Brain microvascular endothelial cell (primary cell): ENCODE measurements at places on chromosomes 7 and 10.
A peak's percentile ranks its signal among the peaks of the same experiment; 100 is the strongest.

DNA sequence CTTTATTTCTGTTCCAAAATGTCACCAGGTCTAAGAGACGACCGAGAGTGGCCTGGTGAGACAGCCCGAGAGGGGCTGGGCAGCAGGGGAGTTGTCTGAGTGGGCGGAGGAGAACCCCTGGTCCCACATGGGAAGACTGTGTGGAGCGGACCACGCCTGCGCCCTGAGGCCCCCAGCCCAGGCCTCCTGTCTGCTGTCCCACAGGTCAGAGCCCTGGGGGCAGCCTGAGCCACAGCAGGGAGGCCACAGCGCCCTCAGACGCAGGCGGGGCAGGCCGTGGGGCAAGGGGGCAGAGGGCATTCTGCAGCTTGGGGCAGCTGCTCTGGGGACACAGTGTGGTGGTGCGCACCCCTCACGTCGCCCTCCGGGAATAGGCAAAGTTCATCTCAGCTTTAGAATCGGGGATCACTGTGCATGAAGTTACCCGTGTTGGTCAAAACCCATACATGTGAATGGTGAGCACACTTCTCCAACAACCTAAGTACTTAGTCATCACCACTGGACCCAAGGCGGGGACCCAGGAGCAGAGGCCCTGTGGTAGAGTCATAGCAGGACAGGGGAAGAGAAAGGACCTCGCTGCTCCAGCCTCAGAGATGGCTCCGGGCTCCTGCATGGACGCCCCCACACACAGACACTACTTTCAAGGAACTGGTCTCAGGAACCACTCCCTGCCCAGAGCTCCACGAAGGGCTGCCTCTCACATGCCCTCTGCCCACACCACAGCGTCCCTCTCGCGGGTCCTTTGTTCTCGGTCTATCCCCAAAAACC is 214.7 kb downstream of the ELFN1 start:
- no peak for DNase-seq

DNA sequence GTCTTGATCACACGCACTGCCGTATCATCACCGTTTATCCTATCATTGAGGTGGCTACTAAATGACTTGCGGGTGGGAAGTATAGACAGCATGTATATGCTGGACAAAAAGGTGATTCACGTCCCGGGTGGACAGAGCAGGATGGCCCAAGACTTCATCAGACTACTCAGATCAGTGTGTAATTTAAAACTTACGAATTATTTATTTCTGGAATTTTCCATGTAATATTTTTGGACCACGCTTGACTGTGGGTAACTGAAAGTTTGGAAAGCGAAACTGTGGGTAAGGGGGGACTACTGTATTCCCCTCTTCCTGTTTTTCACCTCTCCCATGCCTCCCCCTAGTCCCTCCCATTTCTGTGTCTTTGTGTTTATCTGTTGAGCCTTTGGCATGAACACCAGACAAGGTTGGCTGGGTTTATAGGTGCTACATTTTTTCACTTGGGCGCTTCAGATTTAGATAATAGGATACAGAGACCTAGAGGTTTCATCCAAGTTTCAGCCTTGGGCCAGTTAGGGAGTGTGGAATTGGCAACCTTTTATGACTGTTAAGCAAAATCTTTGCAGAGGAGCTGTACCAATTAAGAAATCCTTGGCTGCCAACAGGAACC is 55.8 kb downstream of the RBM20 start:
- DNase-seq: no peak

GRCh38 chr10:93462371-93462770 is 19.8 kb downstream of the MYOF start:
- DNase-seq: no peak

DNA sequence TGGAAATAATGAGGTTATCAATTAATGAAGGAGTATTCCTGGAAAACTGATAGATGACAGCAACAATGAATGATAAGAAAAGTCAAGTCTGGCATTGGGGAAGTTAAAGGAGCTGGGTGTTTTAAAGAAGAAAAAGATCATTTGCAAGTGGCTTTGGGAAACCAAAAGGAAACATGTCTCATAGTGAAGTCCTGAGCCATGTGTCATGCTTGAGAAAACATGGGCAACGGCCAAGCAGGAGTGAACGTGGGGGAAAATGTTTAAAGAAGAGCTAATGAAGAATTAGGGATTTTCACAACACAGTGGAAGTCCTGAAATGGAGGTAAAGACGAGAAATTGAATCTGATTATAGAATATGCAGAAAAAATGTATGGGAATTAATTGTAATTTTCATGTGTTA is 1383.2 kb upstream of the CELF2 start:
- DNase-seq: peak; percentile 78

DNA sequence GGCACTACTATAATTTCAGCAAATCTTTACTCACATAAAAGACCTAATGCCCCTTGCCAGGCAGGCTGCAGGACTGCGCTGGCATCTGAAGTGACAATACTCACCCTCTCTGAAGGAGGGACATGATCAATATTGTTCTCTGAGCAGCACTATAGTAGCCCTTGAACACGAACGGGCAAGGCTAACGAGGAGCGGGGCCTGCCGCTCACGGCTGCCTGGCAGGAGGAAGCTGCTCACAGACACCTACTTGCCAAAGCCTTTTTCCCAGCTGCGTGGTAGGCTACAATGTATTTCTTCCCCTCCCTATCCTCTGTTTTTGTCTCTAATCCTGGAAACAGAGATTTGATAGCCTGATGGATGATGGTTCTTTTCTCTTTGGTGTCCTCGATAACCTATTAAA is 19.9 kb downstream of the PUS7 start:
- DNase-seq: no peak

DNA sequence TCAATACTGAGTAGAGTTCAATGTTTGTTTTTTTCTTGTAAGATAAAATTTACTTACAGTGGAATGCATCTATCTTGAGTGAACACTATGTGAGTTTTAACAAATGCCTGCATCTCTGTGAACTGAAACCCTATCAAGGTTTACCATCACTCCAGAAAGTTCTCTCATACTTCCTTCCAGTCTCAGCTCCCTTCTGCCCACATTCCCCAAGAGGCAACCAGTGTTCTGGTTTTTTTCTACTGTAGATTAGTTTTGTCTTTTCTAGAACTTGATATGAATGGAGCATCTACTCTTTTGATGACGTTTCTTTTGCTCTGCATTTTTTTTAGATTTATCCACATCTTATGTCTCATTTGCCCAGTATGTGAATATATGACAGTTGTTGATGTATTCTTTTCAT is 17.1 kb downstream of the WIPI2 start:
- no peak for DNase-seq

- DNase-seq: no peak
Measured at GRCh38 chr10:87579563-87579962, 74.9 kb downstream of the MINPP1 start.

GRCh38 chr7:68173513-68173912 is 1176.9 kb downstream of the TYW1 start:
- no peak for DNase-seq

- DNase-seq: no peak
Measured at GRCh38 chr7:46174196-46174580, 253.1 kb upstream of the IGFBP3 start.

- peak; percentile 12 for DNase-seq
Measured at GRCh38 chr7:117401293-117402002, 25.8 kb downstream of the ASZ1 start.

- DNase-seq: no peak
Measured at GRCh38 chr7:157413881-157414701, 77.3 kb downstream of the DNAJB6 start.

DNA sequence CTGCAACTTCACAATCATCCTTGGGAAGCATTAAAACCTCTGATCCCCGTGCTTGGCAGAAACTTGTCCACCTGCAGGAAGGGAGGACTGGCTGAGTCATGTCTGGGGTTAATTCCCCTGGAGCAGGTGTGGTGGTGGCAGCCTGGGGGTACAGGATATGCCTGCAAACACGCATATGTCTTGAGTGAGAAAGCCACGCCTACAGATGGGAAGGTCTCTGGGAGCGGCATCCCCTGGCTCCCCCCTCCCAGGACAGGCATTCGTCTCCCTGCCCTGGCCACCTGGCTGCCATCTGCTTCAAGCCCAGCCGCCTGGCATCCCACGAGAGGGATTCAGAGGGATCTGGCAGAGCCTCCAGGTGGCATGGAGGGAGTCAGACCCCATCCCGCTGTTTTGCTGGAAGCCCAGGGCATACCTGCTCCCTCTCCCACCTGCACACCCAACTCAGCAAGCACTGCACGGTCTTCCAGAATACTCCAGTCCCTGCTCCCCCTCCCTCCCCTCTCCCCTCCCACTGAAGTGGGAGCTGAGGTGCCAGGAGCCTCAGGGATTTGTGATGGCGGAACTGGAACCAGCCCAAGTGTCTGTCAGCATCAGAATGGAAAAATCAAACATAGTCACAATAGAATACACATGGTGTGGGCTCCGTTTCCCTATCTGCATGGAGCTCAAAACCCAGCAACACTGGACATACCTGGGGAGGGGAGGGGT is 61.0 kb downstream of the CAMK2B start:
- no peak for DNase-seq

GRCh38 chr7:123472327-123472726 is 62.1 kb downstream of the IQUB start:
- no peak for DNase-seq

DNA sequence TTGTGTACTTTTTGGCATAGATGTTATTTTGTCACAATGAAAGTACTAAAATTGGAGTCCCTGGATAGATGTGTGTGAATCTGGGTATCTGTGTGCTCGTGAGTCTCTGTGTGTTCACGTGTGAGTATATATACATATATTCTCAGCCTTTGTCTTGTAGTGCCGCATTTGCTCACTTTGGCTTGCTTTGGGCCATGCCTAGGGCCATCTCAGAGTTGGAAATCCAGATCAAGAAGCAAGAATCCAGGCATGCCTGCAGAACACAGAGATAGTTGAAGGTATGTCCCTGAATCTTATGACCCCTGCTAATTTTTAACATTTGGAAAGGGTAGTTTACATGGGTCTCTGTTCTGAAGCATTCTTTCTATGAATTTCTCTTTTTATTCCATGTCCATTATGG is 208.7 kb downstream of the PHTF2 start:
- DNase-seq: no peak

GRCh38 chr10:61992671-61993668 is 91.5 kb downstream of the ARID5B start:
- peak; percentile 83 for DNase-seq

GRCh38 chr7:24417526-24418120 is 133.6 kb downstream of the NPY start:
- no peak for DNase-seq

DNA sequence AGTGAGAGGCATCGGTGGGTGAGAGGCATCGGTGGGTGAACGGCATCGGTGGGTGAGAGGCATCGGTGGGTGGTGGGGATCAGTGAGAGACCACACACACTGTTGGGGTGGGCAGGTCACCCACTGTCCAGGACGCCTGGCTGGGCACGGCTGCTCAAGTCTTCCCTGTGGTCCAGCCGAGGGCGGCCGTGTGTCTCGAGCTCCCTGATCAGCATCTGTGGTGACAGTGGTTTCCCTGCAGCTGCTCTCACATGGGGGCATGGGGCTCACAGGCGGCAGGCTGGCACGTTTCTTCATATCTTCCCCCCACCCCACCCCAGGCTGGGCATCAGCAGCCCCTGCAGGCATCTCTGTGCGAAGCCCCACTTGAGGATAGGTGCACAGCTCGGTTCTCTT is 78.2 kb downstream of the NKX6-2 start:
- no peak for DNase-seq

GRCh38 chr7:7868572-7868899 is 100.1 kb upstream of the GLCCI1 start:
- no peak for DNase-seq

- DNase-seq: peak; percentile 16
Measured at GRCh38 chr10:33657154-33657908, 322.9 kb upstream of the NRP1 start.

DNA sequence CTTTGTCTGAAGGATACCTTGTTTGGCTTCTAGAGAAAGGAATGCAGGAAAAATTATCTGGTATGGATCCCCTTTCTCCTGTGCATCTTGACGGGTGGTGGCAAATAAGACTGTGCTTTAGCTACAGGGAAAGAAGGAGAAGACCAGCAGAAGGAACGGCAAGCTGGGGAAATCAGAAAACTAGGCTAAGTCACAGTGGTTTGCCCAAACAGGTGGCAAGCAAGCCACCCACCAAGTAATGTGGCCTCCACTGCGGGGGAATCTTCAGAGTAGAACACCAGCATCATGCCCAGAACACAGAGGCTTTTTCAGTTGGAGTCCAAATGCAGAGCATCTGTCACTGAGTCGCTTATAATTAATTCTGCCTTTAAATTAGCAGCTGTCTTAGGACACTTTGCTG is 282.8 kb downstream of the PHF14 start:
- DNase-seq: no peak

- DNase-seq: no peak
Measured at GRCh38 chr10:103543617-103544525, 50.4 kb downstream of the NEURL1 start.

DNA sequence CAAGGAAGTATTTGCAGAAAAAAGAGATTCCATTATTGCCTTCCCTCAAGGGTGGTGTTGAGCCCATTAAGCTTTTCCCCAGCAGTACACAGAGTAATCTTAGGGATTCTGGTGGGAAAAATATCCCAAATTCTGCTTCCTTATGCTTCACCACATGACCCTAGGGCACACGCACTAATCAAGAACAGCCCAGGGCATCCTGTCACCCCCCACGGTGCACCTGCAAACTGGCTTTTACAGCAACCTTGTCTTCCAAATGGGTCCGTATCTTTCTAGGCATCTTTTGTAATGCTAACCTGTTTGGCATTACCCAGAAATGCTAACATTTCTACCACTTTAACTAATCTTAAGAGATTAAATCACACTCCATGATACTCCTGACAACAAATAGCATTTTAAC is 926 bp upstream of the C7orf33 start:
- DNase-seq: no peak

DNA sequence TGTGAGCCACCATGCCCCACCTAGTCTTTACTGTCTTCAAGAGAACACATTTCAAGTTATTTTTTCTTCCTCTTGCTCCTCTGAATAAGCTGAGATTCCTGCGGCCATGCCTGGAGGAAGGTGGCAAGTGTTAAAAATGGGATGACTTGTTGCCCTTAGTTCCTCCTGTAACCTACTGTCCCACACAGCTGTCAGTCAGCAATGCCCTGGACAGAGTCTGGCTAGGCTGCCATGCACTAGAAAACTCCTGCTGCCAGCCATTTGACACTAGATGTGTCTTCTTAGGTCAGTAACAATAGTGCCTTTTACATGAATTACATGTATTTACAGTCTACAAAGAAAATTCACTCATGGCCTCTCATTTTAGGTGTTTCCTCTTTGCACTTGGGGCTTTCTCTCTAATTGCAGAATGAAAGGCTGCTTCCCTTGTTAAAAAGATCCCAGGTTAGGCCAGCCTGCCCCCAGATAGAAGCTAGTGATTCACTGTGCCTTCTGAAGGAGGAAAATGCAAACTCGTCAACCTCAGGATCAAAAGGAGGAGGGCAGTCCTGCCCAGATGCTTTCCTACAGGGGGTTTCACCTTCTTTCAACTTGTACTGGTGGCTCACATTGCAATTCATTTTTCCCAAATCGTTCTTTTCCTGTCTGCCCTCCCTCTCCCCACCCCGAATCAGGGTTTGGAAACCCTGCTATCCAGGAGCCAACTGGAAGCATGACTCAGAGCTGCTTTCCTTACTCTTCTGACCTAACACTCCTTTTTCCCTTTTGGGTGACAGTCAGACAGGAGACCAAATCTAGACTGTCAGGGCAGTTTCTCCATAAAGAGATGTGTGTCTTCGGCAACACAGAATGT is 136.6 kb downstream of the SPAG6 start:
- DNase-seq: no peak
